ENCODE measurements at places on chromosomes 4 and X.

DNA sequence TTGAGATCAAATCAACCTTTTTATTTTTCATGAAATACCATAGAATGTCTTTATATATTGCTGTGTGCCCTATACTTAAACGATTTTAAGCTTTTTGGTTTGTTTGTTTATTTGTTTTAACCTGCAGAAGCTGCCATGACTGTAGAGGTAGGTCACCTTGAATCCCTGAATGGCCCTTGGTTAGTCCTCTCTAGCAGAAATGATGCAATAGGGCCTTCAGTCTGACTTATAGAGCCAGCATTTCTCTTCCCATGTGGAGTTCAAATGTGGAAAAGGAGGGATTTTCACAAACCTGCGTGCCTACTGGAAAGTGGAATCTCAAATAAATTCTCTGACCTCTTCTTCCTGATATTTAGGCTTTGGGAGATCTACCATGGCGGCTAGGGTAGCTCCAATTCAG is 327.9 kb downstream of the MAPK10 start:
- DNase-seq = no peak

DNA sequence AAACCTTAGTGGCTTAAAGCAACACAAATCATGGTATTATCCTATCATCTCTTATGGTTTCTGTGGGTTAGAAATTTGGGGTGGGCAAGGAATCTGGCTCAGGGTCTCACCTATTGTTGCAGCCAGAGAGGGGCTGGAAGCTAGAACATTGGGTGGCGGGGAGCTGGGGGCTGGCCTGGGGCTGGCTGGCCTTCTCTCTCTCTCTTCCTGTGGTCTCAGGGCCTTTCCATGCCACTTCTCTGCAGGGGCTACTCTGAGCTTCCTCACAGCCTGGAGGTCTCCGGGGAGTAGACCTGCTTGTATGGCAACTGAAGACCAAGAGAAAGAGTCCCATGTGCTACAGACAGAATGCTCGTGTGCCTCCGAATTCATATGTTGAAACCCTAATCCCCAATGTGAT is 10.7 kb upstream of the XPNPEP2 start:
- DNase-seq = no peak

DNA sequence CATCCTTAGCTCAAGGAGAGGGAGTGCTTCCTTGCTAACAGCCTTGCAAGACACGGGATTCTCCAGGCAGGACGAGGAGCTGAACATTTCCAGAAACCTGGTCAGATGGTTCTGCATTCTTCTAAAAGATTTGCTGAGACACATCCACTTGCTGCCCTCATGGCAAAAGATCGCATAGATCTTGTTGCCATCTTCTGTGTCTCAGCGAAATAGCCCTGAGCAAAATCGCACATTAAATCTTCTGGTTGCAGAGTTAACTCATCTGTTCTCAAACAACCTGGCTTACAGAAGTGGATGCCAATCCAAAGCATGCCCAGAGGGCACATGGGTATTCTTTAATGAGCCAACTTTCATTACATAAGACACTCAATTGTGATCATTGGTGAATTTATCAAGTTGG is 167.5 kb downstream of the PRKX start:
- no peak for DNase-seq

GRCh38 chr4:19152264-19152663 is 1099.4 kb upstream of the SLIT2 start:
- DNase-seq = no peak

DNA sequence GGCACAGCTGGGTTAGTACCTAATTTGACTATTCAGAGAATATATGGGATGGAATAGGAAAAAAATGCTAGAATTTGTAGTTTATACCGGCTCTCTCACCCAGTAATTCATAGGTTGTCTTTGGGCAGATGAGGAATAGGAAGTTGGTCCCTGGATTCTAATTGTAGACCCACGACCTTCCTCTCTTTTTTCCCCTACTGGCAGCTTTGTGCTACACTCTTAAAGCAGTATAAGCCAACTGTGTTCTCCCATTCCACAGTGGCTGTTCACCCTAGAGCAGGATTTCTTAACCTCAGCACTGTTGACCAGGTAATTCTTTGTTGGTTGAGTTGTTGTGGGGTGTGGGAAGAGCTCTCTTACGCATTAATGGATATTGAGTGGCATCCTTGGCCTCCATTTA is 92.9 kb downstream of the FNIP2 start:
- no peak for DNase-seq

GRCh38 chr4:118774321-118774720 is 61.6 kb downstream of the SEC24D start:
- DNase-seq = no peak

DNA sequence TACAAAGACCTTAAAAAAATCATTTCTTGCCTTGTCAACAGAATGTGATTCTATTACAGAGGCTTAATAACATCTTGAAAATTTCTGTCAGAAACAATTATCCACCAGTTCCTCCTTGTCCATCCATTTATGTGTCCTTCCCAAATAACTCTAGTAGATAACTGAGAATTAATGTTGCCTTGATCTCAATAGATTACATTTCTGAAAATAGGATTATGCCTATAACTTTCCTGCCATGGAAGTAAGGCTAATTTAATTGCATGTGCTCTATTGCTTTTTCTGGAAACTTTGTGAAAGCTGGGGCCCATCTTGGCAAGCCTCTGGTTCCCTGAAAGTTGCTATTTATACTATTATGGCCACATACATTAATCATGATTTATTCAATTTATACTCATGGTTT is 76.2 kb upstream of the UNC5C start:
- DNase-seq = no peak

DNA sequence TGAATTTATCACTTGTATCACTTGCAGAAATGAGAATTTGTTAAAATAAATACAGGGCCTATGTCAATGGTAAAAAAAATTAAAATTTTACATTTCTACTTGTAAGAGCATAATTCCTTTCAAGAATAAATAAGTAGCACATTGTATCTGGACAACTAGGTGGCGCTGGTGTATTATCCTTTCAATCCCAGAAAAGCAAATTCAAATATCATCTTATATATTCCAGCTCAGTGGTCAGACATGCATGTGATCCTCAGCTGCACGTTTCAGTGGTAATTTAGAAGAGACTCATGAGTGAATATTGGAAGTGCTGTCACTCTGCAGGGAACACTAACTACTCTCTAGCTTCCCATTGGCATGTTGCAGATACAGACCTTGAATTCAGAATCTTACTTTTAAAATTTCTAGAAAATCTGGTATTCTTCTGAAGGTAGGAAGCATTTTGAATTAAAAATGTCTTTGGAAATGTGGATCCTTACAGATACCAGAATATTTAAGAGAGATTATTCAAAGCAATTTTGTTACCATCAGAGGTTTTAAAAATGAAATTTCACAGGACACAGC is 1414.7 kb upstream of the TENM3 start:
- peak; percentile 42 for DNase-seq

GRCh38 chrX:101774340-101774739 is 114.7 kb upstream of the ARMCX2 start:
- DNase-seq = no peak

DNA sequence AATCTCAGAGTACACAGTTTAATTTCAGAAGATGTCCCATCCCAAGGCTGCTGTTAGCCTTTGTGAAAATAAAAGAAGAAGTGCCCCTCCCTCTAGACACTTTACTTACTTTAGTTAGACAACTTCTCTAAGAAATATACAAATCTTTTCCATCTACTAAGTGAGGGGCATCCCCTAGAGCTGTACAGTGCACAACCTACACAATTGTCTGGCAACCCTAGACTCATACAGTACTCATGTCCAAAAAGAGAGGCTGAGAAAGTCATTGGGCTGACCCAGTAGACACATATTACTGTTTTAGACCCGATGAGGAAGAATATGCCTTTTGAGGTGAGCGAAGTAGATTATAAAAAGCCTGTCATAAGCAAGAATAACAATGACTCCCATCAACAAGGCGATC is 297.6 kb downstream of the IDS start:
- no peak for DNase-seq

DNA sequence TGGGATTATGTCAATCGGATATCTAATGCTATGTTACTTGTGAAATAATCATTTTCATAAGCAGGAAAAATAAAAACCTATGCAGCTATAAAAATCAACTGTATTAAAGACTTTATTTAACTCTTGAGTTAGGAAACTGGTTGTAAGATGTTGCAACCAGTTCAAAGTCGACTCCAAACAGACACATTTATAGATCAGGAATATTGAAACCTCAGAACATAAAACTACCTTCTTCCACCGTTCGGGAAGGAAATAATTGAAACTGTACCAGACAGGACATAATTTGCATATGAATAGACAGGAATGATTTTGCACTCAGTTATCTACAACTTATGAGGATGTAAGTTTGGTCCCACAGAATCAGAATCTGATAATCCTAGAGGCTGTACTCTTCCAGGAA is 181.8 kb upstream of the STS start:
- DNase-seq = no peak

GRCh38 chr4:34628471-34628870 is 1615.8 kb downstream of the ARAP2 start:
- no peak for DNase-seq

DNA sequence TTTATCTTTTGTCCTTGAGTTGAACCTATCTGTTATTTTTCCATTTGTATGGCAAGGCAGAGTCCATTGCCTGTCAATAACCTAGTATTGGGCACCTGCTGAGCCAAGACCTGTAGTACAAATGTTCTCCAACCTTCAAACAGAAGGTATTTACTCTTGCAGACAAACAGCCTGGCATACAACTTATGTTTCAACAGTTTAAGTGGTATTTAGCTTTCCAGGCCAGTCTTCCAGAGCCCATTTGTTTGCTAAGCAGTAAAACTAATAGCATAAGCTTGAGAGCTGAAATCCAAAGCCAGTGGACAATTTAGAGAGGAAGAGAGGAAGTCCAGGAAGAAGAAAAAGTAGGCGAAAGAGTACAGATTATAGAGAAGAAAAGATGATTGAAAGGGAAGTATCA is 979.3 kb downstream of the GLUD2 start:
- no peak for DNase-seq

DNA sequence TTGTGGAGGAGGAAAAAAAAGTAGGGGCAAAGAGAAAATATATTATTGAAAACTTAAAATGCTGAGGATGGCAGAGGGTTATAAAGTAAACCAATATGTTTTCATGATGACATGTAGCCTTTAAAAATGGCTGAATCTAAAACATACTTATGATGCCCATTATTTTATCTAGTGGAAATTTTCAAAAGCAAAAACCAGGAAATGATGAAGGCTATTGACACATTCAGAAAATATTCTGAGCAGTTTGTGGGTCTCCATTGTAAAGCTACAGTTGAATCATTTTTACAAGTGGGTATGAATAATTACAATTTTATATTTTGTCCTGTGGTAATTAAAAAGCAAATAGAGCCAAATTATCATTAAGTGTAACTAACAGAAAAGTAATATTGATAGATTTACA is 10.7 kb downstream of the PLS3 start:
- no peak for DNase-seq

DNA sequence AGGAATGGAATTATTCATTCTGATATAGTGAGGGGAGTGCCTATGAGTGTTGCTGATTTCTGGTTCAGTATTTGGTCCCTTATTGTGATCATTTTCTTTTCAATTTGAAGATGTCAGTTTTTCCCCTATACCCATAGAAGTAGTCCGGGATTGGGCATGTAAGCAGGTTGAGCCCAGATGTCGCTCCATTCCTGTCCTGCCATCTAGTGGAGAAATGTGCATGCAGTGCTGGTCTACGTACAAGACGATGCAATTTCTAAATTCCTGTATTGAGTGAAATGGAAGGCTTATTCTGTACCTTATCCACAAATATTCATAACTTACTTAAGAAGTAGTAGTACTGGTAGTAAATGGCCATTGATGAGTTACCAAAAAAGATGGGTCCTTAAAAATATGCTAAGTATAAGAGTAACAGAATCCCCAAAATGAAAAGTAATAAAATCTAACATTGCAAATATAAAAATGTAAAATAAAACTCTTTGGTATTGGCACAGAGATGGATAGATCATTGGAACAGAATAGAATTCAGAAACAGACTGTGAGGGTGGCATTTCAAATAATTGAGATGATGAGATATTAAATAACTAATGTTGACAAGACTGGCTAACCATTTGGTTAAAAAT is 60.9 kb downstream of the UGT8 start:
- DNase-seq = peak; percentile 2

DNA sequence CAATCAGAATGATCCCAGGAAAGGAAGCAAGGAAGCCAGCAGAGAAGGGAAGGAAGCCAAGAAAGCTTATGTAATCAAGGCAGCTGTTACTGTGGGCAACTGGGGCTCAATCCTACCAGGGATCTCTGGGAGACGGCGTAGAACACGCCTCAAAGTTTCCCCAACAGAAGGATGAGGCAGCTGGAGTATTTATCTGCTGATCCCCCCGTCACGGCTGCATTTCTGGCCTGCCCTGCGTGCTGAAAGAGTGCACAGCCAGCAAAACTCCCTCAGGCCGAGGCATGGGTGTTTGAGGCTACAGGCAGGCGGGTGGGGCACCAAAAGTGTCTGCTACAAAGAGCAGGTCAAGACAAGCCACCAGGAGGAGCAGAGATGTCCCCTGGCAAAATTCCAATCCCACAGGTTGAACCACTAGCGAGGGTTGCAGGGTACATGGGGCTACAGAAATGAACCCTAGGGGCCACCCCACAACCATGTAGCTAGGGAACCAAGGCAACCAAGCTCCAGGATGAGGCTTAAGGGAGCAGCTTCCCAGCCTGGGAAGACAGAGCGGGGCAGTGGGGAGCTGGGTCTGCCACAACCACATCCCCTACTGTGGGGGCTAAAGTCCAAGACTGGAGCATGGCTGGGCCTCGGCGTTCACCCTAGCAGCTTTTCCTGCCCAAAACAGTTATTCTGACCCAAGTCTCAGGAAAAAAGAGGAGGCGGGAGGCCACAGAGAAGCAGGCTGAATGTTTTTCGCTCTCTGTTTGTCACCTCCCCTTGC is 113.4 kb downstream of the BCOR start:
- DNase-seq = no peak

DNA sequence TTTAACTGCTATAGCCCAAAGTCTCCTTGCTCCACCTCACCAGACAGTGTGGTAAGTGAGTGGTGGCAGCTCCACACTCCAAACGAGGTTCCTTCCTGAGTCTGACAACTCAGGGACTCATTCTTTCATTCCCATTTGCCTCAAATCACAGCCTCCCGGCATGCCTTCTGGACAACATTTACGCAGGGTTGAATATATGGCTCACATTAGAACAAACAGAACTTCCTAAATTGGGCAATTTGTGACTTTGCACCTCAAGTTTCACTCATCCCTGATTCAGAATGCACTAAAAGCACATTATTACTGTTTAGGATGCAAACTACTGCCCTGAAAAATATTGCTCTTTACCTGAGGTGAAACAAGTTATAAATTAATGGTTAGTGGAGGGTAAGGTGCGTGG is 224.6 kb upstream of the PPARGC1A start:
- DNase-seq = no peak

- DNase-seq = no peak
These were observed 359.9 kb downstream of the UNC5C start for GRCh38 chr4:95188701-95189370.

DNA sequence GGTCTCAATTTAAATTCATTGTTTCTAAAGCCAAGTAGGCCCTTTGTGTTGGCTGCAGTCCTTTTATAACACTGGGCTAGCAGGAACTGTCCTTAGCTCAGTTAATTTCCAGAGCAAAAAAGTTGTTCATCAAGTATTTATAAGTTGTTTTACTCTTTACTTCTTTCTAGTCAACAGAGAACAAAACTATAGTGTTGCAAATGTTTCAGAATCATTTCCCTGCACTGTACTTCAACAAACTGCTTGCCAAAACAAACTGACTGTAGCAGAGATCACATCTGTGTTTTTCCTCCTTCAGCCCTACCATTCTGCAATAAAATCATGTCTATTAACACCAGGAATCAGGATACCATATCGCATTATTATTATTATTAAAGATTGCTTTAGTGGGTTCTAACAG is 168.5 kb upstream of the SH3RF1 start:
- no peak for DNase-seq

- no peak for DNase-seq
These were observed 31.7 kb downstream of the PGRMC2 start for GRCh38 chr4:128255906-128256305.

All from inflammatory macrophage treated with lipopolysaccharide for 1 hour (primary cell).